Ecto neural progenitor cell (in vitro differentiated cells): ENCODE measurements at places on chromosomes 1 and 21.

DNA sequence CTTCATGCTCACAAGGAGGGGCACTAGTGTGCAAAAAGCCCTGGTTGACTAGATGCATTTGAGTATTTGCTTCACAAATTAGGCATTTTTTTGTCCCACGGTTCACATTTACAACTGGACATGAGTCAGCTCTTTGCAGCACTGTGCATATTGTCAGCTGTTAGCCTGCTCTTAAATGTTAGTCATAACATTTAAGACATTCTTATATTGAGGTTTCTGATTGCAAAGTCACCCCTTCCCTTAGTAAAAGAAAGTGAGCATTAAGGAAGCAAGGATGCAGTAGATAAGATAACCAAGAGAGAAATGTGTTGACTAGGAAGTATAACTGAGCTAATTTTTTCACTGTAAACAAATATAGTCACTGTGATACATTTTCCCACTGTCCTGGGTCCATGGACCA, 132.6 kb upstream of the CTTNBP2NL start:
- DNase-seq = no peak

GRCh38 chr1:164058198-164058597, 500.8 kb upstream of the PBX1 start:
- DNase-seq = no peak

GRCh38 chr1:239467730-239468129, 81.4 kb downstream of the CHRM3 start:
- DNase-seq = no peak

GRCh38 chr1:26950602-26951001, 9.7 kb downstream of the KDF1 start:
- DNase-seq = no peak

DNA sequence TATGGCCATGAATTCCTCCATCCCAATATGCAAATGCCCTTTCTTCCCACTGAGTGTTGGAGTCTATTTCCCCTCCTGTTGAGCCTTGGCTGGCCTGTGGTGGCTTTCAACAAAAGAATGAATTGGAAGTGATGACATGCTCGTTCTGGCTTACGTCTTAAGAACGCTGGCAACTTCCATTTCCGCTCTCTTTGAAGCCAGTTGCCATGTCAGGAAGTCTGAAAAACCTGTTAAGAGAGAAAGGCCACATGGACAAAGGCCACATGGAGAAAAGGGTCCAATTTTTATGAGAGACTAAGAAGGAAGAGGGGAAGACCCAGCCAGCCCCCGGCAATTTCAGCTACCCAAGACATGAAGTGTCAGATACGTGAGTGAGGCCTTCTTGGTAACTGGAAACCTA, 45.6 kb upstream of the GADD45A start:
- no peak for DNase-seq

DNA sequence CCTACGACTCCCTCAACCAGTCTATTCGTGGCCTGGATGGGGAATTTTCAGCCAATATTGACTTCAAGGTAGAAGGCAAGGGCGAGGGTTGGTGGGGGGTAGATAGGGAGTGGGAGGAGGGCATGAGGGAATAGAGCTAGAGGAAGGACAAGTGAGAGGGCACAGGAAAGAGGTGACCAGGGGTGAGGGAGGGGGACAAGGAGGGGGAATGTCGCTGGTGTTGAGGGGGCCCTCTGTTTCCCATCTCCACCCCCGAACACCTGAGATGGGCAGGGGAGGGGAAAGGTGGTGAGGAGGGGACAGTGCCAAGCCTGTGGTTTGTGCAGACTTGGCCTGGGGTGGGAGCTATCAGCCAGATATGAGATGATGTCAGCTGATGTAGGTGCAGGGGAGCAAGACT, 8.3 kb upstream of the ADAM15 start:
- DNase-seq = no peak

DNA sequence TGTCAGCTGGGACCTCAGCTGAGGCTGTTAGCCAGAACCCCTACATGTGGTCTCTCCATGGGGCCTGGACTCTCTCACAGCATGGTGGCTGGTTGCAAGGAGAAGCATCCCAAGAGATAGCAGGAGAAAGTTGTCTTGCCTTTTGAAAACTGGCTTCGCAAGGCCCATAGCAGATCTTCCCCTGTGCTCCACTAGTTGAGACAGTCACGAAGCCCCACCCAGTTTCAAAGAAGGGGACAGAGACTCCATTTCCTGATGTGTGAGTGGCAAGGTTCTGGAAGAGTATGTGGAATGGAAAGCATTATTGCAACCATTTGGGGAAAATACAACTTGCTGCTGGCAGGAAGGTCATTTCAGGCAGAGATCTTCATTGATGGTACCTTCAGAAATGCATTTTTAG, 7.5 kb upstream of the CSRP1 start:
- no peak for DNase-seq

DNA sequence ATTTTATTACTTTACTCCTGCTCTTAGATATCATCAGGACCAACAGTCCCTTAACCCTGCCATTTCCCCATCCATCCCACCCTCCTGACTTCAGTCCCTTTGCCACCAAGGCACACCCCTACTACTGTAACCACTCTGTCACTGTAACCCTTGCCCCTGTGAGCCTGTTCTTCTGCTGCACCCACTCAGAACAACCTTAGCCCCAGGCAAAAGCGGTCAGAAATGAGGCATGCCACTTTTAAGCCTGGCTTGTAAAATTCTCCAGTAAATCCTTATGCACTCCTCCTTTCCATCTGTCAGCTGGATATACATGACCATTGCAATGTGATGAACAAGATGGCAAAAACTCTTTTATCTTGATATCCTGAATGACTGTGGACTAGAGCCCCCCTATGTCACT, 555.0 kb upstream of the PLXNA2 start:
- DNase-seq = no peak

GRCh38 chr1:33394770-33395169, 36.1 kb downstream of the PHC2 start:
- DNase-seq = no peak

GRCh38 chr1:93992954-93993353, 83.7 kb upstream of the GCLM start:
- DNase-seq = no peak

GRCh38 chr1:77265180-77265579, 16.6 kb upstream of the AK5 start:
- no peak for DNase-seq

- no peak for DNase-seq
Observed at GRCh38 chr1:210541680-210542358, 213.1 kb downstream of the HHAT start.

GRCh38 chr1:31154000-31154631, 85.6 kb downstream of the NKAIN1 start:
- no peak for DNase-seq

DNA sequence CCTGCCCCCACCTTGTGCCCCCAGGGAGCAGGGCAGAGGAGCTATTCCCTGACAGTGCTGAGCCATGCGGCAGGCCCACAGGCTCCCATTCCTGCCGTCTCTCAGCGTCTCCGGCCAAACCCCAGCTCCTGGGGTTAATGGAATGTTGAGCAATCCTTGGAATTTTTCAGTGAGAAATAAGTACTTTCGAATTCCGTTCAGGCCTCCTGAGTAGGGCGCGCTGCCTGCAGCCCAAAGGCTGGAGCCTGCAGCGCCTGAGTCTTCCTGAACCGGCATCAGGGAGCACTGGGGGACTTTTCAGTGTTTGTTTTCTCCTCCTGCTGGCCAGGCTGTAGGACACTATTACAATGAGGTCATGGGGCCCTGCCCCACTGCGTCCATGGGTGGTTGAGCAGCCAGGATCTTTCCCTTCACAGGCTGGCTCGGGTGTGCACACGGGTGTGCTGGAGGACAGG, 33.3 kb upstream of the CSF1 start:
- peak; percentile 77 for DNase-seq

DNA sequence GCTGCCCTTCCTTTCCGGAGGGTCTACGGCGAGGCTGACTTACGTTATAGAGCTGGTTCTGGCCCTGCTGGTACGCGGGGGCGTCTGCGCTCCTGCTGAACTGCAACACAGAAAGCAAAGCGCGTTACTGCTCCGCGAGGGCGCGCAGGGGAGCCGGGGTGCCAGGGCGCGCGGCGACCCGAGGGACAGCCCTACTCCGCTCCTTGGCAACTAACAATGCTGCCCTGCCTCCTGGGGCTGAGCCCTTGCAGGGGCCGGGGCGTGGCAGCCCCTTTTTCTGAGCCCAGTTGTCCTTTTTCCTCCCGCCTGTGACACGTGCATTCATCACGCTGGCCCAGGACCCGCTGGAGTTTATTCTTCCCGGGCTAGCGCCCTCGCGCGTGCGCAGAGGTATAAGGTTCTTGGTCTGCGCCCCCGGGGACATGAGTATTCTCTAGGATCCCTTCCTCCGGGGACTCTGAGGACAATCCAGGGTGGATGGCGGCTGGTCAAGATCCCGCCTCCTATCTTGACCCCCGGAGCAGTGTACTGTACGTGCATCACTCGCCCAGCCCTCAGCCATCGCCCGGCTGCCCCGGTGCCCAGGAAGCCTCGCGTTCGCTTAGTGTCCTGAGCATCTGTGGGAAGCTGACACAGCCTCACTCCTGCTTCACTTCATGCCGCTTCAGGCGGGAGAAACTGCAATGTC, 78.9 kb downstream of the CD247 start:
- DNase-seq = peak; percentile 82

- DNase-seq = no peak
Observed at GRCh38 chr1:54134295-54134694, 18.5 kb downstream of the CDCP2 start.

- no peak for DNase-seq
Observed at GRCh38 chr1:65469126-65469888, 48.8 kb downstream of the LEPR start.

DNA sequence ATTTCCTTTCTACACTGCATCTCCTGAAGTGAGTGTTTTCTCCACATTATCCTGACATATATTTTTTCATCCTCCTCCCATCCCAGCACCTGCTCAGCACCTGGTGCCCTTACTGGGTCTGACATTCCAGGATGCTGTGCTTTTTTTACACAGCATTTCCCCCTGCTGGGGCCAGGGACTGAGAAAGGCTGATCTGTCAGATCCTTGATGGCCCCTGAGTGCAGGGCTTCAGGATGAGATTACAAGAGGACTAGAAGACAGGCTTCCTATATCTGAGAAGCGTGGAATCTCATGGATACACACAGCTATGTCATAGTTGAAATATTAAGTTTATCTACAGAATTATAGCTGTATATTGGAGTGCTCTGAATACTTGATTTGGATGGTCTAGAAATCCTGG, 24.4 kb downstream of the RCAN1 start:
- no peak for DNase-seq

- no peak for DNase-seq
Observed at GRCh38 chr1:188224263-188224662, 1395.5 kb downstream of the PLA2G4A start.

DNA sequence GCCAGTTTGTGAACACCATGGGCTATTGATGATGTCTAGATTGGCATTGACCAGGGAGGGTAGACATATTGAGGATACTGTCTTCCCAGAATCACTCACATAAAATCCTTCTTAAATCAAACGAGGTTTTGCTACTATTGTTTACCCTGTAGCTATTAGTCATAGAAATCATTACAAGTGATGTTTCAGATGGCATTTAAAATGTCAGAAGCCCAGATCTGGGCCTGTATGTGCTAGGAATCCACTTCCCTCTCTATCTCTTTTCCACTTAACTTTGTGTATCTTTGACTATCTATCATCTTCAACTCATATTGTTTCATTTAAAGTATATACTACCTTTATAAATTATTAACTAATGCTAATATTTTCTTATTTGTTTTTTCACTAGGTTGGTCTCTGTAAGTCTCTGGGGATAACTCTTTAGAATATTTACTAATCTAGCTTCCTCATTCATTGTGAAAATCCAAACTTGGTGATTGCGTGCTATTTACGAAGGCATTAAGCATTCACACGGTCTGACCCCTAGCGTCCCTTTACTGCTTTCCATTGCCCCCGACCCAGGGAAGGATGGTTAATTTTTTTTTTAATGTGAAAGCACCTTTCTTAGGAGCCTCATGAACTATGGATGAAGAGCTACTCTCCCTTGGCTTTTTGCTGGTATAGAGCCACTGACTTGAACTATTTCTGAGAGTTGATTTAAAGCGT, 281.8 kb downstream of the GPATCH2 start:
- no peak for DNase-seq

- DNase-seq = no peak
Observed at GRCh38 chr1:64598100-64598571, 128.2 kb downstream of the CACHD1 start.

DNA sequence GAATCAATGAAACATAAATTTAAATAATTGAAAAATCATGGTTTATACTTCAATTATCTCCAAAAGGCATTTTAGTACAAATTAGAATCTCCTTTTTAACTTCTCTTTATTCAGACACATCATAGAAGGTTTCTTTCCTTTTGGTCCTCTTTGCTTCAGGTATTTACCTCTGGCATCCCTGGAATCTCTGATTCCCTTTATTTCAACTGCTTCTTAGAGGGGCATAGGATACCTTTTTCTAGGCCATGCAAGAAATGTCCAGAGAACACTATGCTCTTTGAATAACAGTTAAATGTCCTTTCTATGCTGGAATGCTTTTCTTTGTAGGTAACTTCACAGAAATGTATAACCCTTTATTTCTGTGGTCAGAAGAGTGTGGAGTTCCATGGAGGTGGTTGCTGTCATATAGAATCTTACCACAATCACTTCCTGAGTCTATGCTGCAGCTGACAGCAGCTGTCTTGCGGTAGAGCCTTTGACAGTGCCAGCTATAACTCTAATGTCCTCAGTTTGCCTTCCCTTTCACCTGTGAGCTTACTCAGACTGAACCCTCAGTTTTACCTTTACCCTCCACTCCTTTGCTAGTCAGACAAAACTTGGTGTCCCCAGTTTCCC, 8.6 kb downstream of the LAMC2 start:
- DNase-seq = no peak

DNA sequence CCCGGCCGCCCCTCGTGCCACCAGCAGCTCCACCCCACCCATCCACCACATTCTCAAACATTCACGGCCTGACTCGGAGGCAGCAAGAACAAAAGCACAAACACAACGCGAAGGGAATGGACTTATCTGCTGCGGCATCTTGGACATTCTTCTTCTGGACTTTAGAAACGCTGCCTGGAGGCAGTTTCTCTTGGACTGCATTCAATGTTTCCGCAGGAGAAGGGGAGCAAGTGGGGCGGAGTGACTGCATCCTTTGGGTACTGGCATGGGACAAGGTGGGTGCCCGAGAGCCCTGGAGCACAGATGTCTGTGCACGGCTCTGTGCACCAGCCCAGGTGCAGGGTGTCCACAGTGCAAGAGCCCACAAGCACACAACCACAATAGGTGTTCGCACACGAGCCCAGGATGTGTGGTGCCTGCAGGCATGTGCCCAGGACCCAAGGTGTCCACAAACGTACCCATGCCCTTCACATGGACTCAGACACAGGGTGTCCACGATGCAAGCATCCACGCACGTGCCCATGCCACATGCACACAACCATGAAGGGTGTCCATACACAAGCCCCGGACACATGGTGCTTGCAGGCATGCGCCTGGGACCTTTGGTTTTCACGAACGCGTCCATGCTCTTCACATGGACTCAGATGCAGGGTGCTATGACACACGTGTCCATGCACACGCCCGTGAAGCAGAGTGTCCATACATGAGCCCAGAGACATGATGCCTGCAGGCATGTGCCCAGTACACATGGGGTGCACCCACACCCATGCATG, 53.6 kb downstream of the WNT9A start:
- peak; percentile 47 for DNase-seq
